ENCODE measurements at places on chromosomes 11 and 22.

DNA sequence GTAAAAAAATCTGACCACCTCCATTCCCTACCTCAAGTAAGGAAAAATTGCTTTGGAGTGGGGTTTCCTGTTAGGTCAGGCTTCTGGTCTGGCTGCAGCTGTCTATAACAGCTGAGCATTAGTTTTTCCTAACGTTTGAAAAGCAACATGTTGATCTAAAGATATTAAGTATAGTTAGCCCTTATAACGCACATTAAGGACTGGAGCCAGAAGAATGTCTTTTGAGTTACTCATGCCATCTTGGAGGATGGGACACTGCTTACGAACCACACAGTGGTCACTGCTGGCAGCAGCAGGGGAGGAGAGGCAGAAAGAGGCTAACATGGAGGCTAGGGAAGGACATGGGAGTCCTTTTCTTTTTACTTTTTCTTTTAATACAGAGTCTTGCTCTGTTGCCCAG lies 44.1 kb upstream of the GDPD4 start:
- no peak for DNase-seq

DNA sequence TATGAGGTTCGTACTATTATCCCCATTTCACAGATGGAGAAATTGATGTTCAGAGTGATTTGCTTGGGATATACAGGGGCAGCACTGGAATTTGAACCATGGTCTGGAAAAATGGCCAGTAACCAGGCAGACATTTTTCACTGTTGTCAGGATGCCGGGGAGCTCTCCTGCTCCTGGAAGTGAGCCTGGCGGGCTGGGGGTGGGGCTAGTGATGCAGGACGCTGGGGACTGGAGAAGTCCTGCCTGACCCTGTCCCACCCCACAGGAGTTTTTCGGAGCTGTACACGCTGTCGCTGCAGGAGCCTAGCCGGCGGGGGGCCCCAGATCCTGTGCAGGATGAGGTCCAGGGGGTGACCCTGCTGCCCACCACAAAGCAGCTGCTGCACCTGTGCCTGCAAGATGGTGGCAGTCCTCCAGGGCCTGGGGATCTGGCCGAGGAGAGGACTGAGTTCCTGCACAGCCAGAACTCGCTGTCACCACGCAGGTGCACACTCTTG lies 11.1 kb downstream of the SIPA1 start:
- DNase-seq: no peak

- DNase-seq: peak; percentile 52
These were observed 555.8 kb downstream of the BUD13 start for GRCh38 chr11:116217006-116217405.

DNA sequence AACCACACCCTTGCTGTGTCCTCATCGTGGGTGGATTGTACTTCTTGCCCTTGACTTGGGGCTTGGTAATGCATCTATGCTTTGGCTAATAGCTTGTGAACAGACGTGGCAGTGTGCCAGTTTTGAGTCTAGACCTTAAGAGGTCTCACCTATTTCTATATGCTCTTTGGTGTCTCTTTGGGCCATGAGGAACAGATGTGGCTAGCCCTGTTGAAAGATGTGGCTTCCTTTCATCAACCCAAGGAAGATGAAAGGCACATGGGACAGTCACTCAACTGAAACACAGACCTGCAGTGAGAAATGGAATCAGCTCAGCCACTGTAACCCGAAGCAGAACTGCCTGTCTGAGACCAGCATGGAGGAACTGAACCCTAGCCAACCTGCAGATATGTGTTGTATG lies 7.9 kb upstream of the NELL1 start:
- no peak for DNase-seq

DNA sequence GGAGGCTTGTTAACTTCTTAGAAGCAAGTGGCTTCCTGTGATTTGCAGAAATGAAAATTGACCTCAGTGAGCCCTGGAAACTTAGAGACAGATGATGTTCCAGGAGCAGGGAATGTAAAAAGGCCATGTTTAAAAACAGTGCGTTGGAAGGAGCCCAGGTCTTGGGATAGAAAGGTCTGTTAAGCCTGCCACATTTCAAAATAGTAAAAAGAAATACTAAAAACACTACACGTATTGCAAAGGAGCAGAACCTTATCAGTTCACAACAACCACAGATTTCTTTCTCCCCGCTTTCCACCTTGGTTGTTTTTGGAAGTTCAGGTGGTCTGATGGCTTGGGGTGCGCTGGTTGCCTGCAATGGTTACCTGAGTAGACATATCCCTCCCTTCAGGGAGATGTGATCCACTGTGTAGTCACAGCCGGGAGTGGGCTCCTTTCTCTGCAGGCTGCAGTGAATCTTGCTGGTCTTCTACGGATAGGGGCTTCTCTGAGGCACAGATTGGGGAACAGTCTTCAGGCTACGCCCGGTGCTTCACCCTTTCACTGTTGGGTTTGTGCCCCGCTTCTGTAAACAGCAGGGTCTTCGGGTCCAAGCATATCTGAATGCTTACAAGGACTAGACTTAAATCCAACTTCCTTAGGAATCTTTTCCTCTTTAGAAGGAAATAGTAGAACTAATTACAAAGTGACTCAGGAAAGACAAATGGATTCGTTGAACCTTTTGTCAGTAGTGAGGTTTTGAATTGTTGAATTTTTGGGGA lies 1.9 kb downstream of the TEAD1 start:
- DNase-seq: no peak

GRCh38 chr11:21262992-21263391 lies 593.6 kb downstream of the NELL1 start:
- DNase-seq: no peak

DNA sequence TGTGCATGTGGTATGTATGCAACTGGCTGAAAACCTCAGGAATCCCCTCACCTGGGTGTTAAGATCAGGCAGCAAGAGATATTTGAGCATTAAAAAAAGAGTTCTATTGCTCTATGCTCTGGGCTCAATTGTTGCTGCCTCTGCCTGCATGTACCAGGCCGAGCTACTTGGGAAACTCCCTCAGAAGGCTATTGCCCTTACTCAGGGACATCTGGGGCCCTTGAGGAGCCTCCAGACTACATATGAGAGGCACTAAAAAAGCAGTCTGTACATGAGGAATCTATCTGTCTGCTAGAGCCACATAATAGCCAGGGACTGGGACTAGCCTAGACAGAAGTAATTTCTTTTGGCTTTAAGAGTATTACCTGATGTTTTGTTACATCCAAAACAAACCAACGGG lies 120.1 kb downstream of the SWAP70 start:
- no peak for DNase-seq

DNA sequence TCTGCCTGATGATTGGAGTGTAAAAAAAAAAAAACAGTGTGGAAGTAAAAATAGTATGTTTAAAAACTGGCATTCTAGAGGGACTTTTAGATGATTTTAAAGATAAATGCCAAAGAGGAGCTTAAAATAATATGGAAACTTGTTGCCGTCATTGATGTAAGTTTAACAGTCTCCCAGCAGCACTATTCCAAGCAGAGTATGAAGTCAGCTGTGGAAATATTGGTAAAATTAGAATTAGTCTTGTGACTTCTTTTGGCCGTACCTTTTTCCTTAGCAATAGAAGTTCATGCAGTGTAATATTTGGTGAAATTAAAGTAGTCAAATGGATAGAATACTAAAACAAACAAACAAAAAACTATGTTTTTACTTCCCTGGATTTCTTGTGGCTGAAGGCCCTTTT lies 134.9 kb downstream of the METTL15 start:
- DNase-seq: no peak

- no peak for DNase-seq
These were observed 40.0 kb downstream of the TECTA start for GRCh38 chr11:121141066-121141465.

- no peak for DNase-seq
These were observed 426.4 kb downstream of the AASDHPPT start for GRCh38 chr11:106503901-106504300.

DNA sequence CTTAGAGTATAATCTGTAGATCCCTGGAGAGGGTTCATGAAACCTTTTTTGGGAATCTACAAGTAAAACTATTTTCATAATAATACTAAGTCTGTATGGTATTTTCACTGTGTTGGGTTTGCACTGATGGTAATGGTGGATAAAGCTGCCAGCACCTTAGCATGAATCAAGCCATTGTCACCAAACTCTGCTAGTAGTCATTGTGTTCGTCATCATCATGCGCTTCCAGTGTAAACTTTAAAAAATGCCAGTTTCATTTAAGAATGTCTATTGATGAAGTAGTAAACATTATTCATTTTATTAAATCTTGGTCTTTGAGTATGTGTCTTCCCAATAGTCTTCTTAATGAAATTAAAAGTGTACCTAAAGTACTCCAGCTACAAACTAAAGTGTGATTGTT lies 15.0 kb downstream of the ALKBH3 start:
- DNase-seq: no peak

DNA sequence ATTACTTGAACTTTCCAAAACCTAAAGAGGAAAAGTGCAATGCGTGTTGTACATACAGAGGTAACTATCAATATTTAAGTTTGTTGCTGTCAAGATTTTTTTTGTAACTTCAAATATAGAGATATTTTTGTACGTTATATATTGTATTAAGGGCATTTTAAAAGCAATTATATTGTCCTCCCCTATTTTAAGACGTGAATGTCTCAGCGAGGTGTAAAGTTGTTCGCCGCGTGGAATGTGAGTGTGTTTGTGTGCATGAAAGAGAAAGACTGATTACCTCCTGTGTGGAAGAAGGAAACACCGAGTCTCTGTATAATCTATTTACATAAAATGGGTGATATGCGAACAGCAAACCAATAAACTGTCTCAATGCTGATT lies 2.1 kb downstream of the ADM start:
- DNase-seq: no peak

DNA sequence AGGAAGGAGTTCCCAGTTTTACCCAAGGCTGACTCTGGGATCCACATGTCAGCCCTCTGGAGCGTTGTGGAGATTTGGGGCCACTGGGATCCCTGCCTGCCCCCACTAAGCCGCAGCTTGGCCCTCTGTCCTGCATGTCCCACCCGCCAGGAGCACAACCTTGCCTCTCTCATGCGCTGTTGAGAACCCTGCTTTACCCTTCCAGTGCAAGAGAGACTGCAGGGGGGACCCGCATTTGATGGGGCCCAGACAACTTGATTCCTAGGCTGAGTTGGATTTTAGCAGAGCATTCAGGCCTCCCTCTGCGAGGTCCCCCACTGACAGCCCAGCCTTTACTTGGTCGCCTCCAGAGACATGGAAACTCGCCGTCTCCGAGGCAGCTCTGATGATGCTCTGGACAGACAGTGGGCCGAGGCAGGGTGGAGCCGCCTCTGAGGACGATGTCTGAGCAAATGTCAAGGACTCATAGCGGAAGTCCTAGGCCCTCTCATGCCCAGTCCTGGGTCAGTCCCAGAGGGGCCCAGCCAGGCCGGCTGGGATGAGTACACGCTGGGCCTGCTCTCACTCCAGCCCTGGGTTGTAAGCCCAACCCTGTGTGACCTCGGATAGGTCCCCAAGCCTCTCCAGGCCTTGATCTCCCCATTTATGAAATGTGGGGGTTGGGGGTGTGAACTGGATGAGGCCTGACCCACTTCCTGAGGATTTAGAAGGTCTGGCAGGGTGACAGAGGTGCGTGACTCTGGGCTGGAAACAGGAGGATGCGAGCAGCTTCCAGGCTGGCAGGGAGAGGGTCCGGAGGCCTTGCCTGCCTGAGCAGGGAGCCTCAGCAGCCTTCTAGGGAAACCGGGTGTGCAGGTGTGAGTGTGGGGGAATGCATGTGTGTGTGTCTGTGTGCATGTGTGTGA lies 630 bp downstream of the CD5 start:
- no peak for DNase-seq

- no peak for DNase-seq
These were observed 842.3 kb upstream of the LRRC4C start for GRCh38 chr11:42301777-42302176.

DNA sequence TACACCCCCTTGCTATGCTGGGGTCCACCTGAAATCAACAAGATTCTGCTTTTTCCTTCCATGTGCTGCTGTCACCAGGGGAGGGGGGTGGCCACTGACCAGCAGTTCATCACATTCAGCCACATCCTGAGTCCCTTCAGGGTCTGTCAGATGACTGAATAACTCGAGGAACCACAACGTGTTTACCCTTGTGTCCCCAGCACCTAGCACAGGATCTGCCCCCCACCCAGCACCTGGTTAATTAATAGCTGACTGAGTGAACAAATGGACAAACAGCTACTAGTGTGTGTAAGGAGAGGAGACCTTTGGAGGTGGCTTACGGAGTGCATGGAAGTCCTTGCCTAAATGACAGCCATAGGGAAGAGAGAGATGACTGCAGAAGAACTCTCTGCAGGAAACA lies 119.5 kb upstream of the NCAM1 start:
- no peak for DNase-seq

DNA sequence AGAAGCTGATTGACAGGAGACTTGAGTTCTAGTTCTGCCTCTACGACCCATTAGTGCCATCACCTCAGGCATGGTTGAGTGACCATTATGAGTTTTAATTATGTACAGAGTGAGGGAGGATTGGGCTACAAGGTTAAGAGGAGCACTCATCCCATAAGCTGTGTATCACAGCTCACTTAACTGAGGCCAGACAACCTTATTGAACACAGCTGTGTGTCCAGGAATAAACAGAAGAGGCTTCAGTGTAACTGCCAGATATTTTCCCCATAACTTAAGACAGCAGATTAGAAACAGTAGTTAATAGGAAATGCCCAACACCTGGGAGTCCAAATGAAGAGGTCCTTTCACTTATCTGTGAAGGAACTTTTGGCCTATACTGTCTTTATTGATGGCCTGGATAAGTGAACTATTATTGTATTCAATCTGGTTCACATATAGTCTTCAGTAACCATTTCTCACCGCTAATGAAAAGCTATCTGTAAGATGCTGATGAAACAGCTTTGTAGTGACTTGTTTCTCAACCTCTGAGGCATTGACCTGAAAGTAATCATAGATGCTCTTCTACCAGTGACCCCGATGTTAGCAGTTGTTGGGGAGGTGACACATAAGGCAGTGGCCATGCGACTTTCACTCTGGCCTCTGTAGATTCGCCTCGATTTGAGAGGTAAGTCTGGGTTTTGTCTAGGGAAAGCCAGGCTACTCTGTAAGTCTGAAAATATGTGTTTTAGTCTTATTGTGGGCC lies 41.7 kb downstream of the YAP1 start:
- DNase-seq: no peak

DNA sequence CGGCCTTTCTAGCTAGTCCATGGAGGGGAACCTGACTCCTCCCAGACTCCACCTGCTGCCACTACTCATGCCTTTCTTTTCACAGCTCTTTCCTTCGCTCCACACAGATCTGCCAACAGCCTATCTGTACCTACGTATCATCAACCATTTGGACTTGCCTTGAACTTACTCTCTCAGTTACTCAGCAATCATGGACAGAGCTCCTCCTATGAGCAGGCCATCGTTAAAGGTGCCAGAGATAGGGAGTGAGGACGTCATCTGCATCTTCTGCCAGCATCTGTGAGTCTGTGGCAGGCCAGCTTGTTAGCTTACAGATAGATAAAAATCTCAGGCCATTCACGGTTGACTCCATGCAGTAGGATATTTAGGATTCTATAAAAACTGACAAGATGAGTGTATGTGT lies 162.9 kb upstream of the ZBED5 start:
- no peak for DNase-seq

GRCh38 chr11:64741375-64742086 lies 2.4 kb downstream of the RASGRP2 start:
- no peak for DNase-seq

Measured in NB4 (cell line).